ENCODE measurements at places on chromosomes 1 and 21.

GRCh38 chr1:160961419-160961818, 6.8 kb upstream of the ITLN2 start:
- no peak for DNase-seq

- DNase-seq = peak; percentile 25
Observed at GRCh38 chr1:83692524-83693381, 306.2 kb downstream of the TTLL7 start.

DNA sequence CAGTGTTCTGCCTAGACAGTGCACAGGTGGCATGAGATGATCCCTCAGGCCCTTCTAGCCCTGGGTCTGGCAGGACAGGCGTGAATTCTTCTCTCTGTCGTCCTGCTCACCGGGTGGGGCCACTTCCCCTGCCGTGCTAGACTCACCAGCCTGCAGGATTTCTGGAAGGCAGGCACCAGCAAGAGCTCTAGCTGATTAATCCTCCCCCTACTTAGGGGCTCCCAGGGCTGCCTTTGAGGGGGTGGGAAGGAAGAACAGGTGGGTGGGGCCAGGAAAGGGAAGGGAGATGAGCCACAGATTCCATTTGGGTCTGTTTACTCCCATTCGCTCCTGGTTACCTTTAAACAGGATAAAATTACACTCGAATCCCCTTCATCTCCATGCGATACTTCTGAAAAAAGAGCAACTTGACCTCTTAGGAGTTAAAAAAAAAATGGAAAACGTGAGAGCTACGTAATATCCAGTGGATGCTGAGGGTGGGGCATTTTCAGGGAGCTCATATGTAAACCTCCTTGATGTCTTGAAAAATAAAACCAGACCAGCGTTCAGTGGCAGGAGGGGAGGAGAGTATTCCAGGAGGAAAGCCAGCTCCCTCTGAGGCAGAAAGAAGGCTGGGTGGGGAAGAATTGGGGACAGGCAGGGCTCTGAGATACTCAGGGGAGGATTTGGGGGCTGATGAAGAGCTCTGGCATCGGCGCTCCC, 665.5 kb downstream of the PTPRU start:
- no peak for DNase-seq

DNA sequence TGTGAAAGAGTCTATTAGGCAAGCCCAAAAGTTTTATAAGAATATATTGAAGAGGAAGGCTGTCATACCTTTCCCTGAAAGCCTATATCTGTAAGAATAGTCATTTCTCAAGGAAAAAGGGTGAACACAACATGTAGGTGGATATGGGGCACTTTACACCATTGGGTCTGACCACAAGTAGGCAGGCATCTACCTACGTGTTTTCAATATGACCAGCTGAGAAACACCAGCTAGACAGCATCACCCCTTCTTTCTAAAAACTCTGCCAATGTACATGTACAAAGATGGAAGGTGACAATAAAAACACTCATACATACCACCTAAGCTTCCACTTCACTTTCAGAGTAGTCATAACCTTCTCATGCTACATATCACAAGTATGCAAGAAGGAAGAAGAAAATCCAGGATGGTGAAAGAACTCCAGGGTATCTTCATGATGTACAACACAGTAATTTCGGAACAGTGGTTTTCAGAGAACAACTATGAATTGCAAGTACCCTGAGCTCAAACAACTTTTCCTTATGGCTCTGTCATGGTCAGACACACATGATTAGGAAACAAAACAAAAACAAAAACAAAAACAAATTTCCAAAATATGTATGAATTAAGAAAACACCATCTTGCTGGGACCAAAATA, 98.5 kb upstream of the ADGRL2 start:
- no peak for DNase-seq
